ENCODE measurements at places on chromosomes 5 and 9. TPM values are rescaled to one million over a fixed set of nuclear protein-coding genes. Genes with fewer than 3 reads are reported as not detected.

GRCh38 chr9:92507496-92507895, 25.2 kb upstream of the ASPN start:
- DNase-seq: no peak

- DNase-seq: no peak
Measured at GRCh38 chr5:137336161-137336560, 163.0 kb downstream of the SPOCK1 start.

DNA sequence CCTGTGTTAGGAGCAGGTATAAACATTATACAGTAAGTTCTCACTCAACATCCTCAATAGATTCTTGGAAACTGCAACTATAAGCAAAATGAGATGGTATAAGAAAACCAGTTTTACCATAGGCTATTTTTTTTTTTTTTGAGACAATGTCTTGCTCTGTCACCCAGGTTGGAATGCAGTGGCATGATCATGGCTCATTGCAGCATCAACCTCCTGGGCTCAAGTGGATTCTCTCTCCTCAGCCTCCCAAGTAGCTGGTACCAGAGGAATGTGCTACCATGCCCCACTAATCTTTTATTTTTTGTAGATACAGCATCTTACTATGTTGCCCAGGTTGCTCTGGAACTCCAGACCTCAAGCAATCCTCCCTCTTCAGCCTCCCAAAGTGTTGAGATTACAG, 50.1 kb upstream of the ADRB2 start:
- no peak for DNase-seq

DNA sequence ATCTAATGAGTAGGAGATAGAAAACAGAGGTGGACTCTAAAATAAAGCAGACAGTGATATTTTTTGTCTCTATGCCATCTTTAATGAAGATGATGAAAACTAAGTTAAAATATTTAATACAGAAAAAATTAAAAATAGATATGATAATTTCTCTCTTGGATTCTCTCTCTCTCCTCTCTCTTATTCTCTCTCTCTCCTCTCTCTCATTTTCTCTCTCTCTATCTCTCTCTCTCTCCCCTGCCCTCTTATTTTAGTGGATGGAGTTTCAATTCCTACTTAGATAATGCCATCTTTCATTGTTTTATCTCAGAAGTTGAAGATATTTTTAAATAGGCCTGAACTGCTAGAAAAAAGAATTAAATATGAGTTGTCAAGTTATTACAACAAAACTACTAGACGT, 38.2 kb downstream of the ESM1 start:
- no peak for DNase-seq

The LPAR1 gene
- 11.5 TPM for total RNA-seq

DNA sequence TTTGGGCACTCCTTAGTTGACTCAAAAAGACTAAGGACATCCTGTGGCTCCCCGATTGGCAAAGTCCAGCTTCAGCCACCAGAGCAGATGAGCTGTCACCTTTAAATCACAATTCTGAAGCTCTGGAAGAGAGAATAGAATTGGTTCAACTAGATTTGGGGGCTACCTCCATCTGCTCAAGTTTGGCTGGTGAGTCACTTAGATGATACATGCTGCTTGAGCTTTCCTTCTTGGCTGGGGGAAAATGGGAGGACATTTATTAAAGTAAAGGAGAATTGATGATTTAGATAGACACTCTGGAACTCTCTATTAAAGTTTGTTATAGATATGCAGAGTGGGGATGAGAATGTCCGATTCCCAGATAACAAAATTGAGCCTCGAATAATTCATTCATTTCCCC, 30.0 kb upstream of the GRIA1 start:
- no peak for DNase-seq

DNA sequence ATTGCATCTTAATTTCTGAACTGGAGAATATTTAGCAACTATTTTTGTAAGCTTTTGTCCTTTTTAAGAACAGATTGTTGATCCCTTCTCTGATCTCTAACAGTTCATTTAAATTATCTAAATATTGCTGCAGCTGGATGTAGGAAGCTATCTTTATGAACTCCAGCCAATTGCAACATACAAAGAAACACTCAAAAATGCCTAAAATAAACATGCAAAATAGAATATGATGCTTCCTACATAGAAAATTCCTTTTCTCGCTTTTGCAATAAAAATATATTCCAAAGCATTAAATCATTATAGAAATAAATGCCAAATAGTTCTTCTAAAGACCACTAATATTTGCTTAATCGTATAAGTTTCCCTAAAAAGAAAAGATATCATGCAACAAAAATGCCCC, 218.6 kb downstream of the LURAP1L start:
- DNase-seq: no peak

DNA sequence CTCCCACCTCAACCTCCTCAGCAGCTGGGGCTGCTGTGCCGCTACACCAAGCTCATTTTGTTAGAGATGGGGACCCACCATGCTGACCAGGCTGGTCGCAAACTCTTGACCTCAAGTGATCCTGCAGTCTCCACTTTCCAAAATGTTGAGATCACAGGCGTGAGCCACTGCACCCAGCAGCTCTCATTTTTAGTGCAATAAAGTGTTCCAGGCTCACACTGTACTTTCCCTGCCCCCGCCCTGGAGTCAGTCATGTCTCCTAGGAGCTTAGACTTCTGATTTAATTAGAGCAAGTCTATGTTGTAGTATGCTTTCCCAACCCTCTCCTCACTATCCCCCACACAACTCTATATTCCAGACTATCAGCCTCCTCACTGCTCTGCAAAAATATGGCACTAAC, 238.0 kb upstream of the ACTBL2 start:
- DNase-seq: no peak

DNA sequence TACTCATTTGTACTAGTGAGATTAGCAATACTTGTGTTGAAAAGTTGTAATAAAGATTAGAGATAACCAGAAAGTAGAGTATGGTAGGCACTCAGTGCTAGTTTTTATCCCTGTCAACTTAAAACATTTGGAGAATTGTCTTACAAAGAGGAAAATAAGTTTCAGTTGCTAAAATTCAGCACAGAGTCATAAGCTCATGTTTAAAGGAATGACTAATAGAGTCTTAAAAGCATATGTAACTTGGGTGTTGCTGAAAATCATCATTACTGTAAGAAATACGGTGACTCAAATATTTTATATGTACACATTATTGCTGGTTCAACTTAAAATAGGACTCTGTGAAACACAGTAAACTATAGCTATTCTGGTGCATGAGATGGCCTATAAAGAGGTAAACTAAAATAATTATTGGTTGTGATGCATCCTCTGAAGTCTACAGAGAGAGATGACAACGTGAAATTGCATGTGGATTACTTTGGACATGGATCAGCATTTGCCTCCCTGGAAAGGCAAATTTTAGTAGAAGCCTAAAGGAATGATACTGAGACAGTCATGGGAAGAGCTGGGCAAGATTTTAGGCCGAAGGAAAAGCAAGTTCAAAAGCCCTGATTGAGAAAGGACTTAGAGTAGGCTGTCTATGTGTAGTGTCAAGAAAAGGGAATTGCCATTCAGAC, 34.6 kb downstream of the SGCD start:
- no peak for DNase-seq

- no peak for DNase-seq
Measured at GRCh38 chr5:139014726-139015125, 139.6 kb upstream of the LRRTM2 start.

The NXNL2 gene
- not detected for total RNA-seq

GRCh38 chr5:122858451-122858850, 13.0 kb downstream of the SNX24 start:
- no peak for DNase-seq

GRCh38 chr9:6907772-6908381, 150.1 kb downstream of the KDM4C start:
- DNase-seq: no peak

DNA sequence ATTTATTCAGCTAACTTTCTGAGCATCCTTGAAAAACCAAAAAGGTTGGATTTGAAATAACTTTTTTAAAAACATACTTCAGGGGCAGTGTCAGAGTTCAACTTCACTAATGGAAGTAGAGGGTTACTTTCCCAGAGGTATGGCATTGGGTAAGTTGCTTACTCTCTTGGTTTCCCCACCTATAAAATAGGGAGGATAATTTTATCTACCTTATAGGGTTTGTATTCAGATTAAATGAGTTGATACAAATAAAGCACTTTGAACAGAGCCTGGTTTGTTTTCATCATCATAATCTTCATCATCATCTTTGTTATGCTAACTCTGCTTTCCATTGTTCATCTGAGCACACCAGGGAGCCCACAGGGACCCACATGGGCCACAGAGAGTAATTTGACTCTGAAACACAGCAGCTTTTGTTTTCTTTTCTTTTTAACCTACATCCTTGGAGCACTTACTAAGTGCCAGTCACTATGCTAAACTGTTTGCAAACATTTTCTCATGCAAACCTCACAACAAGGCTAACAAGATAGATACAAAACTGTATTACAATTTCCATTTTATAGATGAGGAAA, 179.1 kb upstream of the SLC24A2 start:
- DNase-seq: no peak

- DNase-seq: no peak
Measured at GRCh38 chr9:128208946-128209669, 5.9 kb downstream of the DNM1 start.

The ACSL6 gene
- total RNA-seq: 0.46 TPM

Measured in H4 (cell line).